ENCODE measurements at places on chromosomes 6 and 20.

GRCh38 chr6:28922821-28923317 is 916 bp downstream of the TRIM27 start:
- no peak for DNase-seq

GRCh38 chr20:25148181-25148981 is 47.1 kb upstream of the ENTPD6 start:
- DNase-seq, result no peak

DNA sequence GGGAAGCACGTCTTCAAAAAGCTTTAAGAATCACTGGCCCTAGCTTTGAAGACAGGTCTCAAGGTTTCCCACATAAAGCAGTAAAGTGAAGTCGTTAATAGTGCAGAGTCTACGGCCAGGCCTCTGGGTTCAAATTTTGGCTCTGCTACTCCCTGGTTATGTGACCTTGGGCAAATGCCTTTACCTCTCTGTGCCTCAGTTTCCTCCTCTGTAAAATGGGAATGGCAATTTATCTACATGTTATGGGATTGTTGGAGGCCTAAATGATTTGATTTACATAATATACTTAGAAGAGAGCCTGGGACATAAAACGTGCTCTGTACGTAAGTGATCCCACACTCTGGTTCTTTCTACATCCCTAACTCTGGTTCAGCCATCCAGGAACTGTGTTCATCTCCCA is 32.1 kb downstream of the CPNE5 start:
- no peak for DNase-seq

DNA sequence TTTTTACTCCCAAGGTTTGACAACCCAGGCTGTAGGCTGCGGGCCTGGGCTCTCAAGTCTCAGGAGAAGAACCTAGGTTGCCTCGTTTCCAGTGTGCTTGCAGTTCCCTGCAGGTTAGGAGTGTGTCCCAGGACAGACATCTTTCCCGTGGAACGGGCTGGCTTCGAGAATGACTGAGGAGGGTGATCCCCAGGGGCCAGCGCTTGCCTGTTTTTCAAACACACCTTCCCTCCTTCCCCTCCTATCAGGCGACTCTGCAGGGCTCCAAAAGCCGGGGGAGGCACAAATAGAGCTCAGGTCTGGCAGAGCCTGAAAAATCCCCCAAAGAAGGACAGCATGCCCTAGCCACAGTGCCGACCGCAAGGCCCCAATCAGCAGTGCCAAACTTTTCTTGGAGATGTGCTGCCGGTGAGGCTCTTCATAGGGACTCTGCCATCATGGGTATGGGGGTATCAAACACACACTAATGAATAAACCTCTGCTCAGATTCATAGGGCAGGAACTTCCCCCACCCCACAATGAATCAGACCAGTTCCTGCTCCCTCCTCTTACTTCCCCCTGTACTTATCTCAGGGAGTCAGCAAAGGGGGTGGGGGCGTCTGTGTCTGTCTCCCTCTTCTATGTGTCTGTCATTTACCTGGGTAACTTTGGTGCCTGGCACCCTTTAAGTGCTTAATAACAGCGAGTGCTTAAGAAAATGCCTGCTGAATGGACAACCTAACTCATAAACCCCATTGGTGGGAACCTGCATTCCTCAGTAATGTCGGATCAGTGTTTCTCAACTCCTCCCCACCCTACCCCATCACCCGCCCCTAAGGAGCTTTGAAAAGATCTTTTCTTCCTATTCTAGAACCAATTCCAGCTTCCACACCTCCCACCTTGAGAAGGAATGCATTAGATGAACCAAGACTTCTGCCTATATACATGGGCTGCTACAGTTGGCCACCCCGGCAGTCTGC is 1.6 kb downstream of the KCNG1 start:
- DNase-seq, result no peak

- no peak for DNase-seq
These were observed 112.4 kb upstream of the SALL4 start for GRCh38 chr20:51914758-51915157.

- no peak for DNase-seq
These were observed 442.4 kb downstream of the CD83 start for GRCh38 chr6:14559746-14560536.

- DNase-seq, result peak; percentile 23
These were observed 39.6 kb downstream of the SLC23A2 start for GRCh38 chr20:4961746-4962145.

- DNase-seq, result no peak
These were observed 190.4 kb downstream of the OGFRL1 start for GRCh38 chr6:71478834-71479541.

GRCh38 chr6:105485456-105485855 is 82.6 kb upstream of the PREP start:
- no peak for DNase-seq

- DNase-seq, result no peak
These were observed 338.2 kb upstream of the PREP start for GRCh38 chr6:105740946-105741645.

GRCh38 chr6:157774153-157775135 is 48.6 kb upstream of the SNX9 start:
- no peak for DNase-seq

GRCh38 chr6:127606131-127606562 is 29.2 kb downstream of the C6orf58 start:
- DNase-seq, result no peak

- DNase-seq, result no peak
These were observed 37.0 kb downstream of the RIOK1 start for GRCh38 chr6:7426447-7427169.

DNA sequence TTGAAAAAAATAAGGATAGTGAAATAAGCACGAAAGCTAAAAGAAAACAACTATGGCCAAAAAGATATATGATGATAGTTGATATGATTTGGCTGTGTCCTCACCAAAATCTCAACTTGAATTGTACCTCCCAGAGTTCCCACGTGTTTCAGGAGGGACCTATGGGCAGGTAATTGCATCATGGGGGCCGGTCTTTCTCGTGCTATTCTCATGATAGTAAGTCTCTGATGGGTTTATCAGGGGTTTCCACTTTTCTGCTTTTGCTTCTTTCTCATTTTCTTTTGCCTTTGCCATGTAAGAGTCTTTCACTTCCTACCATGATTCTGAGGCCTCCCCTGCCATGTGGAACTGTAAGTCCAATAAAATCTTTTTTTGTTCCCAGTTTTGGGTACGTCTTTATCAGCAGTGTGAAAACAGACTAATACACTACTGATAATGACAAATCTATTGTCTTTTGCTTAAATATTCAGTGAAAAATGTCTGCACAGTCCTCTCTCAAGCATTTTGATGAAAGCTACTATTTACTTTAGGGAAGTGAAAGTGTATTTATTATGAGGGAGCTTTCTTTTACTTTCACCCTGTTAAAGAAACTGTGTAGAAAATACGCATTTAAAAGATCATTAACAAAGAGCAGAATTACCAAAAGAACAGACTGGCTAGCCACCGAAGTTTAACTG is 389.1 kb downstream of the HTR1B start:
- no peak for DNase-seq

DNA sequence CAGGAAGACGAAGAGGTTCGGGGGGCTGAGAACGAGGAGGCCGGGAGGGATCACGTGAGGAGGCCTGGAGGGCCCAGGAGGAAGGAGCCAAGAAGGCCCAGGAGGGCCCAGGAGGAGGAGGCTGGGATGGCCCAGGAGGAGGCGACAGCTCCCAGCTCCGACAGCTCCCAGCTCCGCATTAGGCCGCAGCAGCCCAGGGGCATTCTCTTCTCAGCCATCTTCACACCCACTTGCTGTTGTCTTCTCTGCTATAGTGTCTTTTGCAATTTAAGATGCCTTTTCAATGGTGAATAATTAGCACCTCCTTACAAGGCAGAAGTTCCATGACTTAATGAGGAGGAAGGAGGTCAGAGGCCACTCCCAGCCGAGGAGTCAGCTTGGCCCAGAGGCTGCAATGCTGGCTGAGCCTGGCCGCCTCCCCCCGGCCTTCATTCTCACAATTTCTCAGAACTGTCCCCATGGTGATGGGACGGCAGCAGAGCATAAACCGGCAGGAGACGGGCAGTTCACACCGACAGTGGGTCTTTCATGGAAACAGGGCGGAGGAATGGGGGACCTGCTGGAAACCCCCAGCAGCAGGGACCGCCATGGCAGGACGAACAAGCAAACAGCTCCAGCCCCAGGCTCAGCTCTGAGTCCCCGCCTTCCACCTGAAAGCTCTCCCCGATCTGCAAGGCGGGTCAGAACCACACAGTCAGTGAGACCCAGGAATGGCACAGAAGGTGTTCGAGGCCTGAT is 45.1 kb downstream of the WDR27 start:
- DNase-seq, result no peak

- no peak for DNase-seq
These were observed 36.1 kb downstream of the FASTKD5 start for GRCh38 chr20:3123542-3123941.

GRCh38 chr20:58584881-58585752 is 66.0 kb upstream of the STX16 start:
- DNase-seq, result no peak

- DNase-seq, result no peak
These were observed 7.3 kb downstream of the VWA7 start for GRCh38 chr6:31769684-31770371.

GRCh38 chr6:89542866-89543265 is 95.7 kb downstream of the LYRM2 start:
- DNase-seq, result no peak

GRCh38 chr20:59774204-59774641 is 159.2 kb downstream of the SYCP2 start:
- no peak for DNase-seq

GRCh38 chr20:41274152-41274551 is 43.4 kb downstream of the ZHX3 start:
- no peak for DNase-seq

- DNase-seq, result no peak
These were observed 117.8 kb downstream of the RTN4IP1 start for GRCh38 chr6:106511288-106512047.

DNA sequence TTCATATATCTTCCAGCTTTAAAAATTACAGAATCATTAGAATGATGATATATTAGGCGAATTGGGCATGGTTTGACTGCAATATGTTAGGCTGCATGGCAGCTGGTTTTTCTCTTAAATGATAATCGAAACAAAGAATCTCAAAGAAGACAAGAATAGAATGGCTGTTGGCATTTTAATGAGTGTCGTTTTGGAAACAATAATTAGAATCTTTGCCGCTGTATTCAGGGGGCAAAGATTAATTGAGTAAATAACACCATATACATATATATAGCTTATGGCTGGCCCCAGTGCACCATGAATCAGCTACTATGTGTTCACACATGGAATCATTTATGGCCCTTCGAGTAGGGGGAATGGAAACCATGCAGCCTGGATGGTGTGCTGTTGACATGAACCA is 216.2 kb downstream of the RNF144B start:
- no peak for DNase-seq

GRCh38 chr6:6875818-6876470 is 231.8 kb upstream of the RREB1 start:
- DNase-seq, result peak; percentile 85

GRCh38 chr20:14553774-14554534 is 216.5 kb upstream of the FLRT3 start:
- DNase-seq, result no peak

DNA sequence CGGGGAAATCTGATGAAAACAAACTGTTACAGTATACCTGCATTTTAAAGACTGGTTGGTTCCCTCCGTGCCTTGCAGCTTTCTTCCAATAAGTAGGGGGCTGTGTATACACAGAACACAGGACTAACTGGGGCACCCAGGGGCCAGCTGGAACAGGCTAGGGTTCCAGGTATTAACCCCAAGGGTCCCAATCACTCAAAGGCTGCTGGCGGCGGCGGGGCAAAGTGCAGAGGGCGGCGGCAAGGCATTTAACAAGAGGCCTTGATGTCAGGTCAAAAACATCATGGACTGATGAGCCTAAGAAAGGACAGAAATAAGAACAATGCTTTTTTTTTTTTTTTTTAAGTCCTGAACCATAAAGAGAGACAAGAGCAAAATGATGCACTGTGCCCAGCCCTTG is 2.5 kb downstream of the PMEPA1 start:
- DNase-seq, result no peak

DNA sequence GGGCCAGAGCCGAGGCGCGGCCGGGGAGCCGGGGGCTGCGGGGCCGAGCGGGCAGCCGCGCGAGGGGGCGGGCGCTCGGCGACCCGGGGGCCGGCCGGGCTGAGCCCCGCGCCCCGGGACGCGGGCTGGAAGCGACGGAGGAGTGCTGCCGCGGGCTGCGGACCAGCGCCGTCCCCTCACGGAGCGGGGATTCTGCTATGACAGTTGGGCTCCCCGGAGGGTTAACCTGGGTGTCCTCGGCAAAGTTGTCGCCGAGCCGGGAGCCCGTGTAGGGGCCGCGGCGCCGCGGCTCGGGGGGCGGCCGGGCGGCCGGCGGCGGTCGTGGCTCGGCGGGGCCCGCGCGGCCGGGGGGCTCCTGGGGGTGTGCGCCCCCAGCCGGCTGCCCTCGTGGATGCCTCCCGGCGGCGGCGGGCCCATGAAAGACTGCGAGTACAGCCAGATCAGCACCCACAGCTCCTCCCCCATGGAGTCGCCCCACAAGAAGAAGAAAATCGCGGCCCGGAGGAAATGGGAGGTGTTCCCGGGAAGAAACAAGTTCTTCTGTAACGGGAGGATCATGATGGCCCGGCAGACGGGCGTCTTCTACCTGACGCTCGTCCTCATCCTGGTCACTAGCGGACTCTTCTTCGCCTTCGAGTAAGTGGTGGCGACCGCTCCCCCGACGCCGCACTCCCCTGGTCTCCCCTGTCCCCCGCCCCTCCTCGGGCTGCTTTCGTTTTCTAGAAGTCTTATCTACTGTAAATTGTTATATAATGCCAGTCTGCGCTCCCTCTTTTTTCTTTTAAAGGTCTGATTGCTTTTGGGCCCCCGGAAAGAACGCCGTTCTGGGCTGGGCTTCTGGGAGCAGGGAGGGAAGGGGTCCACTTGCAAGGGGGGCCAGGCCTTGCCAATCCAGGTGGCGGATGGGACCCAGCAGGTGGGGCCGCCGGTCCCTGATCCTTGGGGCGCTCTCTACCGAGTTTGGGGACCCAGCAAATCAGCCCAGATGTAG is 936 bp downstream of the ZDHHC14 start:
- DNase-seq, result no peak

- no peak for DNase-seq
These were observed 108.2 kb downstream of the PLG start for GRCh38 chr6:160810238-160810637.

GRCh38 chr6:168796106-168796505 is 355.1 kb downstream of the SMOC2 start:
- DNase-seq, result no peak

GRCh38 chr6:106168097-106168888 is 82.2 kb downstream of the PRDM1 start:
- no peak for DNase-seq

- DNase-seq, result no peak
These were observed 11.0 kb downstream of the PTCHD4 start for GRCh38 chr6:48099713-48100587.

GRCh38 chr6:70860045-70860444 is 96.8 kb downstream of the B3GAT2 start:
- DNase-seq, result no peak
